H9 (cell line): ENCODE measurements at places on chromosomes 2 and 18.

- no peak for DNase-seq
These were observed 7.2 kb upstream of the ACKR3 start for GRCh38 chr2:236562434-236562833.

DNA sequence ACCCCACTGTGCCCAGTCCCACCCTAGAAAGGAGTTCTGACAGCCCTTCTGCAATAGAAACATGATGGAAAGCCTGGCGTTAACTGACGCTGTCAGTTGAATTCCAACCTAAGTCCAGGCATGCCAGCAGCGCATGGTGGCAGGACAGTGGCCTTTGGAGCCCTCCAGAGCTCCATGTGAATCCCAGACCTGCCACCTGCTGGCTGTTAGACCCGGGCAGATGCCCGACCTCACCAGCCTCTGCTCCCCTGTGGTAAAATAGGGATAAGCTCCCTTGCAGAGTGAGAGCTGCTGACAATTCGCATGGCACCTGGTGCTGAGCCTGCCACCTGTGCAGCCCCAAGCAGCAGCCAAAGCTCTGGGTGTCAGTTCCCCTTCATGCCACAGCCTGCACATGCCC lies 138.6 kb downstream of the LOXHD1 start:
- peak; percentile 65 for DNase-seq

DNA sequence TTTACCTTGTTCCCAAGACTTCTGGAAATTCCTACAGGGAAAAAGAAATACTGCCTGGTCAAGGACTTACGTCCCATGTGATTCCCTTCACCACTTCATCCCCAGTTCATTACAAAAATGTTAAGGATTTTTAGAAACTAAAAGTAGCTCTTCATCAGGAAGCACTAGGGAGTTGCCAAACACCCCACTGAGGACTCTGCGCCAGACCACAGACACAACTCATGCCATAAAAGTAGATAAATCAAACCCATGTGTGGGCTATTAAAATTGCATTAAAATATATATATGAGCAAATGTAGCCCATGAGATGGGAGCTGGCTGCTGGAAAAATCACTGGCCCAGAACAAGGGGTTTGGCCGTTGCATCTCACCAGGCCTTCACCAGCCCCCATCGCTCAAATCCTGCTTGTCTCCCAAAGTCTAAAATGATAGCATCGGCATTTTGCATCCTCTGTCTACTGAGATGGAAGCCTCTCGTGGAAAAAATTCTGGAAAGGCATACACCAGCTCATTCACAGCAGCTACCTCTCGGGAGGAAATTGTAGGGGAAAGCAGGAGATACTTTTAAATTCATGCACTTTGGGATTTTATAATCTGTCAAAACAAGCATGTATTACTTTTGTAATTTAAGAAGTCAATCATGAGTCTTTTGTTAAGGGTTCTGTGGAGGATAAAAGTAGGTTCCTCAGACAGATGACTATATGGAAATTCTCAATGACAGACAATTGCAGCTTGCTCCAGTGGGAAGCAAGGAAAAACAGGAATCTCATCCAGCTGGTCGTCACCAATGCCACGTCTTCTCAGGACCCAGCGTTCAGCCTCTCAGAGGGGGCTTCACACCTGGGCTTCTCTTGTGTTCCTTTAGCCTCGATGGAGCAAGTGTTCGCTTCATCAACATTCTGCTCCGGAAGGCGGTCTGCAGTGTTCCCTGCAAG lies 113.9 kb downstream of the MREG start:
- no peak for DNase-seq

GRCh38 chr2:188898261-188898660 lies 75.9 kb upstream of the COL3A1 start:
- DNase-seq = no peak

- DNase-seq = no peak
These were observed 75.8 kb downstream of the PHLPP1 start for GRCh38 chr18:62790871-62791772.

DNA sequence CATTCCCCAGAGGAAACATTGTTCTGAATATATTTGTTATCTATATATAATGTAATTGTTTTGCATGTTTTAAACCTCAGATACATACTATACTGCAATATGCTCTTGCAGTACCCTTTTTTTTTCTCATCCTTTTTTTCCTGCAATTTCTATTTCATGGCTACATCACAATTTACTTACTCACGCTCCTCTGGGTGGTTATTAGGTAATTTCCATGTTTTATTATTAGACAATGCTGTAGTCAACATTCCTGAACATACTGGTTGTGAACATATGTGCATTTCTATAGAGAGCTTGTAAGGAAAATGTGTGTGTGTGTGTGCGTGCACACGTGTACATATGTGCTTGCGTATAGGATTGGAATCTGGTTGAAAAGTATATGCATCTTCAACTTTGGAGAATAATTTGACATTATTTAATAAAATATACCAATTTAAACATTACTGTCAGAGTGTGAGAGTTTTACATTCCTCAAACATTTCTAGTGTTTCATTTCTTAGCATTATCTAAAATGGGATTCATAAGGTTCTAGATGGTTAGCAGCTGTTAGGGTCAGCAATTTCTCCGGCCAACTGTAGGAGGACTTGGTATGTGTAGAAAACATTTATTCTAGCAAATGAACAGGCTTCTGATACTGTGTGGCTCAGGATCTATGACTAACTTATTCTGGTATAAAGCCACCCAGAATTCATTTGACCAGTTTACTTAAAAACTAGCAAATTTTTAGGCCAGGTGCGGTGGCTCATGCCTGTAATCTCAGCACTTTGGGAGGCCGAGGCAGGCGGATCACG lies 22.4 kb downstream of the NCOA1 start:
- no peak for DNase-seq

- no peak for DNase-seq
These were observed 19.2 kb downstream of the DAW1 start for GRCh38 chr2:227890495-227891079.

DNA sequence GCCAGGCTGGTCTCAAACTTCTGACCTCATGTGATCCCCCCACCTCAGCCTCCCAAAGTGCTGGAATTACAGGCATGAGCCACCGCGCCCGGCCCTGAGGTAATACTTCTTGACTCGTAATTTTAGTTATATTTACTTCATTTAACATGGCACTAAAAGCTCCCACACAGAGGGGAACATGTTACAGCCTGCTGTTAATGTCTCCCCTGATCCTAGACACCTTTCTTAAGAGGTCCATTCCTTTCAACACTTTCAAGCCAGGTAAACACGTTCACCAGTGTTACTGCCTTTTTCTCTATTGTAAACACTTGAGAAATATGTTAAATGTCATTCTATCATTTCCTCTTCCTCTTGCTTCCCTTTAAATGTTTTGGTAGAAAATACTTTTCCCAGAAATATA lies 161.4 kb downstream of the METTL4 start:
- DNase-seq = no peak

GRCh38 chr2:237581751-237582746 lies 8.5 kb downstream of the RAB17 start:
- no peak for DNase-seq

- no peak for DNase-seq
These were observed 50.7 kb downstream of the CRIM1 start for GRCh38 chr2:36406296-36406695.

DNA sequence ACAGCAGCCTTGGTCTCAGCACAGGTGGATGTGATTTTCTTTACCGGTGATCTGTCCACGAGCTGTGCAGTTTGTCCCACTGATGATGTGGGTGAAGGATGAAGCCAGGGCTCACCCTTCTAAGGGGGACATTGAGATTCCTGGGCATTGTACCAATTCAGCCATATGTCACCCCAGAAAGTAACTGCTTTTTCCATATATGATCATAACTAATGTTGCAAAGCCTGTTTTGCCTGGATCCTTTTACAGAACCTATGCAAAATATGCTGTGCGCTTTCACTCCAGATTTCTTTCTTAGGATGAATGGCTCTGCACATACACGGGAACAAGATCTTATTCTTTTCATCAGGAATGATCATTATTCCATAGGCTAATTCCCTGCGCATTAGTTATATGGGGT lies 96.9 kb upstream of the POU3F3 start:
- no peak for DNase-seq

DNA sequence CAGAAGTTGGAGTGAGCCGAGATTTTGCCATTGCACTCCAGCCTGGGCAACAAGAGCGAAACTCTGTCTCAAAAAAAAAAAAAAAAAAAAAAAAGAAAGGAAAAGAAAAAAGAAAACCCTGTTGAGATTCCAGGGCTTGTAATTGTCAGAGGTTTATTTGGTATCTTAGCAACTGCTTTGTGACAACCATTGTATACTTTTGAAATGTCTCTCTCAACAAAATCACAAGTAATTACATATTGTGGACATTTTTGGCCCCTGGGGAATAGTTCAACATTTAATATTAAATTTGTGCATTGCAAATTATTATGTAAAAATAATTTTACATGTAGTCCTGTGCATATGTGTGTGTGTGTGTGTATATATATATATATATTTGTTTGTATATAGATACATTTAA lies 270.8 kb downstream of the GALNT13 start:
- no peak for DNase-seq

DNA sequence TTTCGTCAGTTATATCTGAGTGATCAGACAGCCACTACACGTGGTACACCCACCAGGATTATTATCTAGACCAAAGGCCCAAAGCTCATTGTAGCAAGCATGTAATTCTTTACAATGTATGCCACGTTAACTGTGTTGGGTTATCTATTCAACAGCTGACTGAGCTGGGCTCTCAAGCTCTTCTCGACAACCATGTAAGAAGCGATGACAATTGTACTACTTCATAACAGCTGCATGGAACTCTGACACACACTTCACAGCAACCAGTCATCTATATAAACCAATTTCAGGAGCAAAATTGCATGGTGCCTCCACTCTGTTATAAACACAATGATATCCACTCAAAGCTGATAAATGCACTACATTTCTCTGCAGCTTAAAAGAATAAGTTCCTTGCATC lies 701.8 kb downstream of the NR4A2 start:
- no peak for DNase-seq

GRCh38 chr2:55163274-55163721 lies 68.8 kb downstream of the CLHC1 start:
- no peak for DNase-seq

- no peak for DNase-seq
These were observed 117.1 kb upstream of the SP5 start for GRCh38 chr2:170598067-170598395.

DNA sequence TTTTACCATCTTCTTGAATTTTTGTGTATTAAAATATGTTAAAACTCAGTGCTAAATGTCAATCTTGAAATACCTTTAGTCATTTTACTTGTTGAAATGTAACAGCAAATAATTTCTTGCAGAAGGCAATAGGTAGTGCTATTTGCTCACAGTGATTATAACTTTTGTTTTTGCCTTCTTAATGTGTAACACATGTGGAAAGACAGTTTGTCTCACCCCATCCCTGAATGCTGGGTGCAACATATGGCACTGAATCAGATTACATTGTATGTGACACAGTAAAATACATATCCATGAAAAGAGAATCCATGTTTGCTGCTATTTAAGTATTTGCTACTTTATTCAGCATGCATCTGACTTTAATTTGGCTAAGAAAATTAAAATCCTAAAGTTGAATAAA lies 35.3 kb downstream of the FRZB start:
- no peak for DNase-seq

DNA sequence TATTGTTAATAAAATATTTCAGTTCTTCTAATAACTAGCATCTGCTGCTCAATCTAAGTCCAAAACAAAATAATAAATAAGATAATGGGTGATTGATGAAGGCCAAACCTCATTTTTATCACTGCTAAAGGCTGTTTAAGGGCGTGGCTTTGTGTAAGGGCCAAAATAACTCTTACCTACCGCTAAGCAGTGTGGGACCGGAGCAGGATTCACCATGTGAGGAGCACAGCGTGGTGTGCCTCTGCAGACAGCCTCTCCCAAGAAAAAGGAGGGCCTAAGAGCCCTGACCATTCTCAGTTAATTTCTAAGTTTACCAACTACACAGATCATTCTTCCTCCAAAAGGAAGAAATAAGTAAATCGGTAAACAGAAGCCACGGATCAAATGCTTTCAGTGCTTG lies 353.7 kb downstream of the ARL6IP6 start:
- DNase-seq = no peak

DNA sequence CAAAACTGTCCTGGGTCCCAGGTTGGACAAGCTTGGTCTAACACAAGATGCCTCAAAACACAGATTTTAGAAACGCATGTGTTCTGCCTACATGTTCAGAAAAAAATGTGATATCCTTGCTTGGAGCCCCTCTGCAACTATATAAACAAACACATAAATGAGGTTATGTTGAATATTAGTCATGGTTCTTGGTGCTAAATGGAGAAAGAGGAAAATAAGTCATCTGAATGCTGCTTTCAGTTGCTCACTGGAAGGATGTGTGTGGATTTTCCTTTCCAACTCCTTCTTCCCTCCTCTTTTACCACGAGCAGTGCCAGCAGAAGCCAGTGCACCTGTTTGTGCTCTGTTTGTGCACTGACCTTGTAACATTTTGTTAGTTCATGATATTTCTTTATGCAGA lies 85.3 kb downstream of the PIEZO2 start:
- no peak for DNase-seq

- DNase-seq = no peak
These were observed 33.8 kb upstream of the COPS8 start for GRCh38 chr2:237051861-237052260.

GRCh38 chr2:233400341-233400740 lies 46.0 kb downstream of the DGKD start:
- DNase-seq = no peak

- DNase-seq = no peak
These were observed 34.7 kb downstream of the NCK2 start for GRCh38 chr2:105779394-105779793.

GRCh38 chr2:186543561-186544131 lies 46.2 kb upstream of the ITGAV start:
- no peak for DNase-seq

DNA sequence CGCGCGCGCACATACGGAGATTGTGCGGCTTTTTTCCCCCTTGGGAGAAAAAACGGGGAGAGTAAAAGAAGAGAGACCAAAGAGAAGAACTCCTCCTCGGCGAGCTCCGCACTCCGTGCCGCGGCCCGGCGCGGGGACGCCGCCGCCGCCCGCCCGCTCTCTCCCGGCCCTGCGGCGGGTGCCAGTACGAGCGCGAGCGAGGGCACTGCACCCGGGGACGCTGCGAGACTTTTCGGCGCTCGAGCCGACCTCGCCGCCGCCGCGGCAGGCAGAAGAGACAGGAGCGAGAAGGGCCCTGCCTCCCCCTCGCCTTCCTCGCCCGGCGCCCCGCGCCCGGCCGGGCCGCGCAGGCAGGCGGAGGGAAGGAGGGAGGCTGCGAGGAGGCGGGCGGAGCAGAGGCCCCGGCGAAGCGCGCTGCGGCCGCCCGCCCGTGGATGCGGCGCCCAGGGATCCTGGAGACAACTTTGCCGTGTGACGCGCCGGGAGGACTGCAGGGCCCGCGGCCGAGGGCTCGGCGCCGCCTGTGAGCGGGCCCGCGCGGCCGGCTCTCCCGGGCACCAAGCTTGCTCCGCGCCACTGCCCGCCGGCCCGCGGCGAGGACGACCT lies 857 bp upstream of the INHBB start:
- no peak for DNase-seq

DNA sequence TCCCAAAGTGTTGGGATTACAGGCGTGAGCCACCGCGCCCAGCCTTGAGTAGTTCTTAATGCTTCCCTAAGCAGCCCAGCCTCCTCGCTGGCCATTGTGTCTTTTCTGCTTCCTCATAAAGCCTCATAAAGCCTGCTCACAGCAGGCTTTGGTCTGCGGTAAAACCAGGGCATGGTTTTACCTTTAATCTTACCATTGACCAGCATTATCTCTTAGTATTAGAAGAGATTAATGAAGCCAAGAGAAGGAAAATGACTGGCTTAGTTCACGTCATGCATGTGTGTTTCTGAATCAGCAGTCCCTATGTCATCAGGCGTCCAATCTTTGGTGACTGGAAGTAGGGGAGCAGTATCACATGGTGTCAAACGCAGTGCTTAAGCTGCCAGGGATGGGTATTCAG lies 14.9 kb upstream of the CDCA7 start:
- DNase-seq = no peak
